ENCODE measurements at places on chromosomes 4 and X.

DNA sequence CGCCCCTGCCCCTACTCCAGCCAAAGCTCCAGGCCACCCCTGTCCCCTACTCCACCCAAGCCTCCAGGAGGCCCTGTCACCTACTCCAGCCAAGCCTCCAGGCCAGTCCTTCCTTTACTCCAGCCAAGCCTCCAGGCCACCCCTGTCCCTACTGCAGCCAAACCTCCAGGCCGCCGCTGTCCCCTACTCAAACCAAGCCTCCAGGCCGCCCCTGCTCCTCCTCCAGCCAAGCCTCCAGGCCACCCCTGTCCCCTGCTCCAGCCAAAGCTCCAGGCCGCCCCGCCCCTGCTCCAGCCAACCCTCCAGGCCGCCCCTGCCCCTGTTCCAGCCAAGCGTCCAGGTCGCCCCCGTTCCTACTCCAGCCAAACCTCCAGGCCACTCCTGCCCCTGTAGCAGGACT is 5.1 kb upstream of the ASMT start:
- DNase-seq, result no peak

DNA sequence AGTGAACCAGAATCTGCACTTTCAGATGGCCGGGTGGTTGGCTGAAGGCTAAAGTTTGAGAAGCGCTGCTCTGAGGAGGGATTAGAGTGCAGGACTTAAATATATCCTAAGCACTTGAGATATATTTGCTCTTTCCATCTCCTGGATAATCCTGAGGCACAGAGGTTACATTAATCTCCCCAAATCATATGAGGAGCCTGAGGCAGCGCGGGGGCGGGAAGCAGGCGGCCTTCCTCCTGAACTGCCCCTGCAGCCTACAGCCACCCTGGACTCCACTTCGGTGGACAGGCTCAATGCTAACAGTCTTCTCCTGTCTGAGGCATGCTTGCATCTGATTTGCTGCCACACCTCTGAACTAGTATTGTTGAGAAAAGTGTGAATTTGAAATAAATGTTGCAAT is 72.5 kb downstream of the AFAP1 start:
- no peak for DNase-seq

DNA sequence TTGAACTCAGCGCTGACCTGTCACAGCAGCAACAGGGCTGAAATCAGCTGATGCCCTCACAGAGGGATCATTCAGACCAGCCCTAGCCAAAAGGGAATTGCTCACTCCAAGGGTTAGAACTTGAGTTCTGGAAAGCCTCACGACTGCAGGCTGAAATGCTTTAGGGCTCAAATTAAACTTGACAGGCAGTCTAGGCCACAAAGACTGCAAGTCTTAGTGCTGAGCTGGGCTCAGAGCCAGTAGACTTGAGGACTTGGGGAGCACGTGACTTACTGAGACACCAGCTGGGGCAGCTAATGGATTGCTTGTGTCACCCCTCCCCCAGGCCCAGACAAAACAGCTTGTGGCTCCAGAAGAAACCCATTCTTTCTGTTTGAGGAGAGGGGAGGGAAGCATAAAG is 119.0 kb upstream of the SLC6A14 start:
- DNase-seq, result no peak

DNA sequence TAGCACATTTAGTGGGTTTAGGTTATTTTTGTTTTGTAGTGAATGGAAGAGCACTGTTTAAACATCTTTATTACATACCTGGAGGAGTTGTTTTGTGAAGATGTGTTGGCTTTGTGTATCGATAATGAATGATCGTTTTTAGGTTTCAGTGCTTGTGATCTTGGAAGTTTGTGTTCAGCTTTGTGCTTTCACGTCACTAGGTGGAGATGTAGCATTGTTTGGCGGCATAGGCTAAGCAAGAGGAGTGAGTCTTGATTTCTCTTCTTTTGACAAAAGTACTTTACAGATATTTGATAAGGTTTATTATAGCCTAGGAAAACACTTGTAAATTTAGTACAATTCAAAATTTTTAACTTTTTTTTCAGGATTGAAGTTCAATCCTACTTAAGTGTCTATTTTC is 50.4 kb downstream of the PDK3 start:
- no peak for DNase-seq

DNA sequence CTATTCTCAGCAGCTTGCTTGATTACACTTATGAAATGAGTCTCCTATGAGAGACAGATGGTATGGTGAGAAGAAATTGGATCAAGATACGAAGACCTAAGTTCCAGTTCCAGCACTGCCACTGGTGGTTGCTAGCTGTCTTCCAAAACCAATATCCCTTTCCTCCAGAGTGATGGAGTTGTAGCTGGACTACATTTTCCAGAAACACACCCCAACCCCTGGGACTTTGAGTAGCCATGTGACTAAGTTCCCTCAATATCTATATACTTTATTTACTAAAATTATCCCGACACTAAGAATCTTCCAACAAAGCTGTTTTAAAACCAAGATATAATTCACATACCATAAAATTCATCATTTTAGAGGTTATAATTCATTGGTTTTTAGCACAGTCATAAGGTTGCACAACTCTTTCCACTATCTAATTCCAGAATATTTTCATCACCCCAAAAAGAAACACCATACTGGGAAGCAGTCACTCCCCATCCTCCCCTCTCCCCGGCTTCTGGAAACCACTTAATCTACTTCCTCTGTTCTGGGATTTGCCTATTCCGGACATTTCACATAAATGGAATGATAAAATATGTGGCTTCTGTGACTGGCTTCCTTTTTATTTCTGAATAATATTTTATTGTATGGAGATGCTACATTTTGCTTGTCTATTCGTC is 118.0 kb downstream of the MANBA start:
- no peak for DNase-seq

GRCh38 chr4:168408620-168409019 is 71.7 kb downstream of the DDX60L start:
- no peak for DNase-seq

GRCh38 chrX:13511241-13511943 is 58.0 kb upstream of the EGFL6 start:
- DNase-seq, result no peak

- DNase-seq, result no peak
These were observed 3.6 kb downstream of the IRS4 start for GRCh38 chrX:108732630-108733321.

DNA sequence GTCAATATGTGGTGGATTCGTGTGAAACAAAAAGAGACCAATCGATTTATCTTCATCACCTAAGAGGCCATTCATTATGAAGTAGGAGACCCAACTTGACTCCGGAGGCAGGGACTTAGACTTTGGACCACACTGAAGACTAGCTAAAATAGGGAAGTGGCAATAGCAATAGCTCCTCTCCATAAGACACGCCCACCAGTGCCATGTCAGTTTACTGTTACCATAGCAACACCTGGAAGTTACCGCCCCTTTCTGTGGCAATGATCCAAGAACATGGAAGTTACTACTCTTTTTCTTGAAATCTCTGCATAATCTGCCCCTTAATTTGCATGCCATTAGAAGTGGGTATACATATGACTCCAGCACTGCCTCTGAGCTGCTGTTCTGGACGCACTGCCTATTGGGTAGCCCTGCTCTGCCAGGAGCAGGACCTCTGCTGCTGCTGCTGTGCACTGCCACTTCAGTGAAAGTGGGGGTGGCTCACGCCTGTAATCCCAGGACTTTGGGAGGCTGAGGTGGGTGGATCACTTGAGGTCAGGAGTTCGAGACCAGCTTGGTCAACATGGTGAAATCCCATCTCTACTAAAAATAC is 163.2 kb downstream of the PRKX start:
- DNase-seq, result peak; percentile 41

DNA sequence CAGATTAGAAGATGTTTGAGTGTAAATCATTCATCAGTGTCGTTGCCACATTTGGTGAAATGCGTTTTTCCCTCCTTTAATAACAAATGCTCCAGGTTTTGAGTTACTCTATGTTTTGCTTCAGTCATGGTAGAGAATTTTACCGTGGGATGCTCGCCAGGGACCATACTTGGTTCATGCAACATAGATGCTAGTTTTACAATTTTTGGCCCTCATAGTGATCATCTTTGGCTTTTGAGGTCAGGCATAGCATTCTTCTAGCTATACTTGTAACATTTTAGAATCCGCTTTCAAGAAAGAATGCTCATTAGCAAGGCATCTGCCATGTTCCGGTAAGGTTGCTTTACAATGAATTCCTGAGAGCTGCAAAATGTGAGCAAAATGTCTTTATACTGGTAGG is 147.2 kb downstream of the SPCS3 start:
- no peak for DNase-seq

- DNase-seq, result no peak
These were observed 419.7 kb downstream of the FAT4 start for GRCh38 chr4:125734504-125734903.

GRCh38 chr4:236028-236427 is 69.2 kb downstream of the ZNF732 start:
- no peak for DNase-seq

- DNase-seq, result no peak
These were observed 3.4 kb downstream of the PLAC8 start for GRCh38 chr4:83110970-83111750.

DNA sequence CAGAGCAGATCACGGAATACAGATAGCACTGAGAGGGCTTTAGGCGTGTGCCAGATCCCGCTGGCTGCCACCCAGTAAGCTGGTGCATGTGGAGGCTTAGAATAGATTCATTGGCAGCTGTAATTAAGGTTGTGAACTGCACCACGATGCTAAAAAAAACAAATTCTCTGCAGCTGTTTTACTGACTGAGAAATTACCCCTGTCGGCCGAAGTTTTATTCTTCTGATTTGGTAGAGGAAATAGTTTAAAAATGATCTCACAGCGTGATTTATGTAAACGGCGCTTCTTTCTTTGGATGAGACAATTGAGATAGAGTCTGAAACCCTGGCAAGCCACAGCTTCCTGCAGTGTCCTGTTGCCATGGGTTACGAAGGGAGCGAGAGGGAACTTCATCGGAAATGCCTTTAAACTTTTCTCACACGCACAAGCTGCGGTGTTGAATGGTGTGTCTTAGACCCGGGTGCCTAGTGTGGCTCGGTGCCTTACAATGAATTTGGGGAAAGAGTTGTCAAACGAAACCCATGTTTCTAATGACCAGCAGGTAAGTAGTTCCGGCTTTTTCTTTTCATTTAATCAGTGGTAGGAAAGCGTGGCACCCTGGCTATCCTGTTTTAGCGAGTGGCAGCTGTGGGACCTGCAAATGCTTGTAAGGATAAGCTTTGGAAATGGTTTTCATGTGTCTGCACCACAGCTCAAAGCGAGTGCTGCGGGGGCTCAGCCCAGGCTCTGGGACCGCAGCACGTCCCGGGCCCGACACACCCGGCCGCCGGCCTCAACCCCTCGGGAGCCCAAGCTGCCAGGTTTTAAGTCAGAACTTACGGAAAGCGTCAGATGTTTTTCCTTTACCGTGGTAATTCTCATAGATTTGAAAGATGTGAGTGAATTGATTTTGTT is 71.7 kb upstream of the HGFAC start:
- DNase-seq, result peak; percentile 95

GRCh38 chrX:72624194-72624593 is 51.6 kb upstream of the HDAC8 start:
- no peak for DNase-seq

DNA sequence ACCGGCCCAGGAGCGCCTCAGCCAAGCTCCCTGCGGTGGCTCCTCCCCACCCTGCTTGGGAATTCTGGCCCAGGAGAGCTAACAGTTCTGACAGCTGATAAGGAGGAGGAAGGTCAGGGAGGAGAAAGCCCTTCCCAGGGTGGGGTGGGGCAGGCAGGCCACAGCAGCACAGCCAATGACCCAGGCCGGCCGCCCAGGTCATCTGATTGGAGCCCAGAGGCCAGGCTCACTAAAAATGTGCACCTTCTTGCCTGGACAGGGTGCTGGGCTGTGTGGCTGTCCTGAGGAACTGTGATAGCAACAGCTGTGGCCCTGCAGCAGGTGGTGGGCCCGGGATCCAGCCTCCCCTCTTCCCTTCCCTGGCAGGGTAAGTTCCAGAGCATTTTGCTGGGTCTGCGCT is 17.2 kb upstream of the SH3TC1 start:
- DNase-seq, result no peak

DNA sequence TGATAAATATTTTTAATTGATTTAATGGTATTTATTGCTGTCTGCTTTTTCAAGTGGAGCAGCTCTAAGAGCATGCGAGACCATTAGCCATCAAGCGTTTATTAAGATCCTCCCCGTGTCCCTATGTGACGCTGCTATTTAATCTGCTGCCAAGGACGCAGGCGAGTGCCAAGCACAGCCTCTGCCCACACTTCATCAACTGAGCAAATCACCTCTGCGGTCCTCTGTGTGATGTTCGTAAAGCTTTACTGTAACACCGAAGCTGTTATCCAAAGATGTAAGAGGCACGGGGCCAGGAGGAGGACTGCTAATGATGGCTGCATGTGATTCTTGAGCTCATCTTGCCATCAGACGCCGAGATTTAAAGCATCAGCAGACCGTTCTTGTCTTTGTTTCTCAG is 79.5 kb downstream of the STOX2 start:
- DNase-seq, result no peak

DNA sequence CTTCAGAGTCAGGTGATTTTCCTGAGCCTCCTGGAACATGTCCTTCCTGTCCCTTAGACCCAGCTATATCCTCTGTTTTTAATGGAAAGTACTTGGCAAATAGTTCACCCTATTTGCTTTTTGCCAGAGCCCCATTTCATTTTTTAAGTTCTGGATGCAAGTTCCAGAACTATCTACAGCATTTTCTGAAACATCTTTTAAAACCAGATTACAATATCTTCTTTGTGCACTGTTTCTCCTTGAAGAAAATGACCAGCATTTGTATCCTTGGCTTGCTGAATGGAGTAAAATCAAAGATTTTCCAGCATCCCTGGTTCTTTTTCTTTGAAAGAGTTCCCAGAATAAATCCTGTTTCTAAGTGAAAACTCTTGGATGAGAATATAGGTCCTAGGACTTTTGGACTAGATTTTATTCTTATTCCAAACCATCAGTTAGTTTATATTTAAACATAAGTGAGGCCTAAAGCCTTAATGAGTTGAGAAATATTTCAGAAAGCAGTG is 224.3 kb downstream of the ANK2 start:
- no peak for DNase-seq

DNA sequence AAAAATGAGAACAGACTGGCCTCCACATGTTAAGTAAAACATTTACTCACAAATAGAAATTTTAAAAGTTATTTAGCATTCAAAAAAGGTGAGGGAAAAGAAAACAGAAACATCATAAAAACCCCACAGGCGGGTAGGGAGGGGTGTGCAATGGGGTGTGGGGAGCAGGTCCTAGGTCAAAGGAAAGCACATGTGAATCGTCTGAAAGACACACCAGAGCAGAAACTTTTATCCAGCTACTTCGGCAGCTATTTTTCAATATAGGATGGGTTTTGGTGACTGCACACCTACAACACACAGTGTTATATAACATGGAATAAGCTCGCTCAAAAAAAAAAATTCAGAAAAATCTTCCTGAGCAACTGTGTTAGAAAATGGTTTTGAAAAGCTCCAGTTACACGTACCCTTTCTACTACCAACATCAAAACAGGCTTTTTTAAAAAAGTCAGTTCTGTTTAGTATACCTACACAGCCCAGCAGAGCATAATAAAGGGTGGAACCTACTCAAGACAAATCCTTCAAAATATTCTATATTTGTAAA is 1.6 kb downstream of the OTUD4 start:
- no peak for DNase-seq

DNA sequence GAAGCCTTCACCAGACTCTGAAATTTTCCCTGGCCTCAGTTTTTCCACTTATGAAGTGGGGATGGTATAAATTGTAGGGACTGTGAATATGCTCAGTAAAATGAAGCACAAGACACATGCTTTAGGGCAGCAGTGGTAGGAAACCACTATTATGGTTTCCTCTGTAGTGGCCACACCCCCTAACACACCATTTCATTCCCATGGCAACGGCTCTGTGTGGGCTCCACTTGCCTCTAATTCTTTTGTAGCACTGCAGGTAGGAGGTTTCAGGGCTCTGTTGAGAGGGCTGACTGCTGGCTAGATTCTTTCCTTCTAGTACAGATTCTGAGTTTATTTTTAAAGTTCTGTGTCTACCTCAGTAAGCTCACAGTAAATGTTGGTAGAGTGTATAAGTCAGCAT is 3.5 kb upstream of the VMA21 start:
- no peak for DNase-seq
